Epithelial cell of esophagus (primary cell): ENCODE measurements at places on chromosomes 3 and 15.

DNA sequence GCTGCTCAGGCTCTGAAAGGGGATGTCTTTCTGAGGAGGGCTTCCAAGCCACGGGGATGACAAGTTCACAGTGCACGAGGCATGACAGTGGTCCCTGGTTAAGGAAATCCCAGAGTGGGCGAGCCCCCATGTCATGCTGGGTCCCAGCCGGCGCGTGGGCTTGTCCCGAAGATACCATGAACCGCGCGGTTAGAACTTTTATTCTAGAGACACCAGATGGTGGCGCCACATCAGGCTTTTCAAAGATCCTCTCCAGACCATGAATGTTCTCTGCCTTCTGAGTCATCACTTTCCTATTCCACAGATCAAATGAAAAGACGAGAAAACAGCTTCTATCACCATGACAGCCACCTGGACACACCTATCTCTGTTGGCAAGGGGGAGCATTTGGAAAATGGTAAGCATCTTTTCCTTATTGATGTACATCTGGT lies 227.8 kb upstream of the LYSMD4 start:
- DNase-seq, result peak; percentile 66

GRCh38 chr15:51121118-51121517 lies 26.4 kb upstream of the TNFAIP8L3 start:
- peak; percentile 93 for DNase-seq

DNA sequence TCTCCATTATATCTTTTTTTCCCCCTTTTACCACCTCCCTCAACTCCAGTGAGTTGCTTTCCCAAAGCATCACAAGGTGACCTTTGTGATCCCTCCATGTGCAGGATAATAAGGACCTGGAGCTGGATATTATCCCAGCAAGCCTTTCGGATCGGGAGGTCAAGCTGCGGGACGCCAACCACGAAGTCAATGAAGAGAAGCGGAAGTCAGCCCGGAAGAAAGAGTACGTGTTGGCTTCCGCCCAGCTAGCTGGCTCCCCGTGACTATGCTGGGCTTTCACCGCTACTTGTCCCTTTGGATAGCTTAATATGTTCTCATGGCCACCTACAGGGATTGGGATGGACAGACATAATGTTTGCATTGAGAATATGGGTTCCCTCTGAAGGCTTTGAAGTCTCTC lies 273.7 kb upstream of the UMPS start:
- no peak for DNase-seq

- DNase-seq, result no peak
Measured at GRCh38 chr3:169256796-169257522, 406.6 kb downstream of the MECOM start.

DNA sequence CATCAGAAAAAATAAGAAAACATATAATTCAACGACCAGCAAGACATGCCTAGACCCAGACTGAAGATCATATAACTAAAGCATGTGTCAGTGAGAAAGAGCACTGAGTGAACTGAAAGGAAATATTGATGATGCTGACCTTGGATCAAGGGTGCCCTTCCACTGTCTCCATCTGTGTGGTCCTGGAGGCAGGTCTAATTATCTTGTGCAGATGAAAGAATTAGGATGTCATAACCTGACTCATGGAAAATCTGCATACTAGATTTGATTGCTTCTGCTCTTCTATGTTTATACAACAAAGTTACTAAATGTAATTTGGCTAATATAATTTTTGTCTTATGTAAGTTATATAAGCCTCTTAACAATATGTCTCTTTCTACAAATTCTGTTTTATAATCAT lies 264.6 kb upstream of the TGFBR2 start:
- no peak for DNase-seq

DNA sequence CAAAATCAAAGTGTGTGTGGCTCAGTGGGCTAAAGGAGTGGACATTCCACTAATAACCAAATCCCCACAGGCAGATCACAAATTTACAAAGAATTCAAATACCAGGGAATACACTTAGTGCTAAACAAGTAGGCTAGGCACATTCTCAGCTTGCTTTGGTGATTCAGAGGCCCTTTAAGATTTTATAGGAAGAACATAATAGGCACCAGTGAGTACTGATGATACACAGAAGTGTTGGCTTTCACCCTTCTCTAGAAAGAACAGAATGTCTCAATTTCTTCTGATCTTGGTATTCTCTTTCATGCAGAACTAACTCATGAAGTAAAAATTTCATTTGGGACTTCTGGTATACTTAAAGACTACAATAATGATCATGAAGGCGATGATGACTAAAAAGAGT lies 55.0 kb downstream of the POLR2M start:
- no peak for DNase-seq

- DNase-seq, result peak; percentile 99
Measured at GRCh38 chr3:5122741-5123706, 932 bp downstream of the ARL8B start.

GRCh38 chr3:146543461-146544001 lies 876 bp downstream of the PLSCR1 start:
- peak; percentile 35 for DNase-seq

DNA sequence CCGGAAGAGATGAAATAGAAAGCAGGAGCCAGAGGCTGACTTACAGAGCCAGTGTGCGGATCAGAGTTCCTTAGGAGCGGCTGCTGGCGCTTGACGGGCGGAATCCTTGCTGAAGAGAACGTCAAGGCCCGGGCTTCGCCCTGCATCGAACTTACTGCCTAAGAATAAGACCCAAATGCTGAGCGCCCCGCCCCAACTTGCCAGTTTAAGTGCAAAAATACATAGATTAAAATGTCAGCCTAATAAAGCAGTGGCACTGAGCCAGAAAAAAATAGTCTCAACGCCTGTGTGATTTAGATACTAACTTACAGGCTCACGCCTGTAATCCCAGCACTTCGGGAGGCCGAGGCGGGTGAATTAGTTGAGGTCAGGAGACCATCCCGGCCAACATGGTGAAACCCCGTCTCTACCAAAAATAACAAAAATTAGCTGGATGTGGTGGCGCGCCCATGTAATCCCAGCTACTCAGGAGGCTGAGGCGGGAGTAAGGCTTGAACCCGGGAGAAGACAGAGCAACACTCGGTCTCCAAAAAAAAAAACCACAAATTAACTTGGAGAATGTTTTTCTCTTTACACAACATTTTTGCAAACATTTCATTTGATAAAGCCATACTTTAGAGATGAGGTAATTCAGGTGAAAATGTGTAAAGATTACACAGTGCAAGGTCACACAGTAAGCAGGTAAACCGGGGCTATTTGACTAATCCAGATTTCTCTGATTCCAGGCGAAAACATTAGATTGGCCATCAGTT lies 1.2 kb upstream of the UBP1 start:
- DNase-seq, result peak; percentile 13

DNA sequence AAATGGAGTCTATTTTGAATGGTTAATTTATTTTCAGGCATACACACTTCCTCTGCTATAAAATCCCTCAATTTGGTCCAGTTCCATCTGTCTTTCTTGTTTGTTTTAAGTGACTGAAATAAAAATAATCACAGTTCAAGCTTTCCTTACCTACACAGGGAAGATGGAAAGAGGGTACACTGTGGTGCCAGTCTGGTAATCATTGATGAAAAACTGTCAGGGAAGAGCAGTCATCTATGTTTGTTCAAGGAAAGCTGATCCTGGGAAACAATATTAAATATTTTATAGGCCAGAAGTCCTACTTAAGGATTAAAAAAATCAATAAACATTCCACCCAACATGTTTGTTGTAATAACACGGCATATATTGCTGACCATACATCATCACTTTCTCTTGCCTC lies 115.2 kb upstream of the KCNMB2 start:
- DNase-seq, result no peak

DNA sequence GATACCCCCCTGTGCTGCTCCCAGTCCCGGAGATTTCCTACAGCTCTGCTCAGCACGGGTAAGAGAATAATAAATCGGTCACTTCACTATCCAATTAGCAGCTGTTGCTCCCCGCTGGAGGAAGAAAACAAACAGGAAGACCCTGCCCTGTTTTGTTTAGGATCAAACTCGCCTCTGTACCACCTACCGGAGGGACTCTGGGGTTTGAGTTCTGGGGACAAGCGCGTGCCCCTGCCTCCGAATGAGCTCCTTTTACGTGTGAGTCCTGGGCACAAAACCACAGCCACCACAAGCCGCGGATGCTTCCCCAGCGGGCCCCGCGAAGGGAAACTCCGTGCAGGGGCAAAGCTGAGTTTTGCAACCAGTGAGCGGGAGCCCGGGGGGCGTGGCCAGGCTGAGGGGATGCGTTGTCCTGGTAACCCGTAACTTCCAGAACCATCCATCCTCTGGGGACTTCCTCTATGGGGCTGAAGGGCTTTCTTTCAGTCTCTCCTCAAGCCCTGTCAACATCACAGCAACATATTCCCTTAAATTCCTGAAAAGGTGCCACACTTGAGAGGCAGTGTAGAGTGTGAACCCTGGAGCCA lies 315.7 kb upstream of the PROK2 start:
- peak; percentile 5 for DNase-seq

DNA sequence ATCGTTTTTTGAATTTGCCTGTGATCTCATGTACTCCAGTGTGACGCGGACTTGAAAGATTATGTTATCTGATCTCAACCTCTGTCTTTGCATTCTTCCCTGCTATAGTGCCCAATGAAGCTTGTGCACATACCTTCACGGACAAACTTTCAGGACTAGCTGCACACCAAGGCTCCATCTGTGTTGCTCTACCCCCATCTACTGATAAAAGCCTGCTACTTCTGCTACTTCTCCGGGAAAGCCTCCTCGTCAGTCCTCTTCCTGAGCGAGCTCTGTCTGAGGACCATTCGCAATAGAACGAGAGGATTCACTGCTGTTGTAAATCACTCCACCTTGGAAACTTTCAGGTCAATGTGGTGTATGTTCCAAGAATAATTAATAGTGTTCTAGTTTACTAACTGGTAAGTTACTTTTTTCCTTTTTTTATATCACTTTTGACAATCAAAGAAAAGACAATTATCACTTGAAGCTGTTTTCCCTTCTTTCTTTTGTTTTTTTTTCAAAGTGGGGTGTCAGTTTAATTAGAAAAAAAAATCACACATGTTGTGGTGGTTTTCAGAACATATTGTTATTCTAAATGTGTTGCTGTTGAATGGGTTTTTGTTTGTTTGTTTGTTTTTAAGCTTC lies 217.6 kb downstream of the ARRDC4 start:
- DNase-seq, result peak; percentile 86

- DNase-seq, result no peak
Measured at GRCh38 chr3:141250828-141251227, 19.2 kb downstream of the PXYLP1 start.

GRCh38 chr3:71128961-71129360 lies 454.6 kb downstream of the FOXP1 start:
- no peak for DNase-seq

GRCh38 chr15:78565951-78566774 lies 843 bp downstream of the CHRNA5 start:
- peak; percentile 30 for DNase-seq

GRCh38 chr15:45827766-45828165 lies 192.9 kb downstream of the SQOR start:
- no peak for DNase-seq

- peak; percentile 30 for DNase-seq
Measured at GRCh38 chr15:59687836-59688235, 1.3 kb downstream of the BNIP2 start.

DNA sequence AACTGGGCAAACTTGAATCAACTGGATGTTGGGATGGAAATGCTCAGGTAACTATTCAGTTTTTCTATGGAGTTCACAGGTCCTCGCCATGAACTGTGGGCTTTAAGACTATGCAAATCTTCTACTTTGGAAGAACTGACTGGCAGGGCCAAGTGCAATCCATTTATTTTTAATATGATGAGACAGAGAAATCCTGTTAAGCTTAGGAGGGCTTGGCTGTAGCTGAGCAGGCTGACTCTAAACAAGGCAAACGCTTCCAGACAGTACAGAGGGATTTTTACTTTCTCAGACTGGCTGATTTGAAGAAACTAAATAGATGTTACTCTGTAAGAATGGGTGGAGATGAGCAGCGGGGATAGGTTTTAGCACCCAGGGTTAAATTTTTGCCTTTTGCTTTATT lies 194.2 kb upstream of the ICE2 start:
- DNase-seq, result no peak

DNA sequence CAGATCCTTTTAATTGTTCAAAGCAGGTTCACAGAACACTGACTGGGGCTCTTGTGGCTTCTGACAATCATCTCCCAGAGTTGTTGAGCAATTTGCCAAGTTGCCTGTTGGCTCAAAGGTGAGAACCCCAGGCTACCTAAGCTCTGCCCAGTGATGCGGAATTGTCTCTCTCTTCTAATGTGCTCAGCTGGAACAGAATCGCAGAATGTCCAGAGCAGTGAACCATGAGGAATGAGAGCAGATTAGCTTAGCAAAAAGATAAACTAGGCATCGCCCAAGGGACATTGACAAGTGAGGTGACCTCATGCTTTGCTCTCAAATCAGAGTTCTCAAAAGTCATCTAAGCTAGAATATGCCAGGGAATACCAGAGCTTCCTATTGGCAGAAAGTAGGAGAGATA lies 148.1 kb downstream of the WDR76 start:
- DNase-seq, result no peak

DNA sequence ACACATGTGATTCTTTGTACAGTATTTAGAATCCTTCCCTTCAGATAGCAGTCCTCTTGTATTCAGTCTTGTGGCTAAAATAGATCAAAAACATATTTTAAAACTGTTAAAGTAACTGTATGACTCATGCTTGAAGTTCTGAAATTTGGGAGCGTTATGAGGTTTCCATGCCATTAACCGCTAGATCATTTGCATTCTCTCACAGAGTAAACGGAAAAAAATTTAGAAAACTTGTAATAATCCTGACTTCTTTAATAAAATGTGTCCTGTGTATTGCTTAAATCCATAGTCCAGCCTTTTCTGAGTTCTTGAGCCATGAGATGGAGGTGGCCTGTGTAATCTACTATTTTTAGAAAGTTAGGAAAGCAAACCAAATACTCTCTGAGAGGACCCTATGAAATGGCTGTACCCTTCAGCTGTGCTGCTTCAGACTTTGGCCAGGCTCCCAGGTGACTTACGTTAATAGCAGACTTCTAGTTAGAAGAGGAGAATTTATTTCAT lies 33.8 kb downstream of the MBNL1 start:
- DNase-seq, result no peak

- DNase-seq, result no peak
Measured at GRCh38 chr15:70329179-70329578, 231.5 kb upstream of the TLE3 start.

DNA sequence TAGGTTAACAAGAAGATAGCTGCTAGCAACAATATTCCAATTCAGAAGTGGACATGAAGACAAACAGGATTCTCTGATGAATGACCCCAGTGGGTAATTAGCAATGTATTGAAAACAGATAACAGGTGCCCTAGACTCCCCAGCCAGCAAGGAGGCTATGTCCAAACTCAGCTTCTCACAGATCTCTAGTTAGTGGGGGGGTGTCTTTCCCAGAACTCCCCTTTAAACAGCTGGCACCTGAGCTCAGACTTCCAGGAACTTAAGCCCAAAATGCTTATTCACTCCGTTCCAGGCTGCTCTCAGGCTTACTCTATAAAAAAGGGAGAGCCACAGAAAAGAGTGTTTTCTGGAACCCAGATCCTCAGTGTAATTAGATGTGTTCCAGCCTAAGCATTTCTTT lies 423.0 kb upstream of the THBS1 start:
- DNase-seq, result no peak

DNA sequence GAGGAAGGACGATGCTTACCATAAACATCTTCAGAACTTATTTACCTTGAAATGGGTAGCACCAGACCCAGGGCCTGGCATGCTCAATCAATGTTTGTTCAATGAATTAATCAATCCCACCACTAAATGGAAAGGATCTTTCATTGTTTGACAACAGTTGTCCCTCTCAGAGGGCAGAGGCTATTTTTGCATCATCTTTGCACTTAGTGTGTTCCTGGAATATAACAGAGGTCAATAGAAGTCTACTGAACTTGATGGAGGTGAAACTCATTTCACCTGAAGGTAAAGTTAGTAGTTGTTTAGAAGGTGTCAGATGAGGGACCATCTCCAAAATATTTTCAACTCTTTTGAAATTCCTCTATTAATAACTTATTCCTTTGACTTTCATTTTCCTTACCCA lies 36.9 kb upstream of the LACTB start:
- no peak for DNase-seq
